ENCODE measurements at places on chromosomes 12 and 14.

- no peak for DNase-seq
These were observed 159.3 kb downstream of the TTC8 start for GRCh38 chr14:88983755-88984154.

GRCh38 chr14:92670643-92671366 is 77.6 kb downstream of the LGMN start:
- no peak for DNase-seq

DNA sequence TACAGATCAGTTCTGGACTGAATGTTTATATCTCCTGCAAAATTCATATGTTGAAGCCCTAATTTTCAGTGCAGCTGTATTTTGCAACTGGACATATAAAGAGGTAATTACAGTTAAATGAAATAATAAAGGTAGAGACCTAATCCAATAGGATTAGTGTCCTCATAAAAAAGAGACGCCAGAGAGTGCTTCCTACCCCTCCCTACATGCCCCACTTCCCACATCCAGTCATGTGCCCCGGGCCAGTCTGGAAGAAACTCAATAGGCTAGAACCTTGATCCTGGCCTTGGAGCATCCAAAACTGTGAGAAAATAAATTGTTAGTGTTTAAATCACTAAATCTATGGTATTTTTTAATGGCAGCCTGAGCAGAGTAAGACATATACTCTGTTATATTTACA is 172.3 kb downstream of the ALG10B start:
- DNase-seq: no peak

DNA sequence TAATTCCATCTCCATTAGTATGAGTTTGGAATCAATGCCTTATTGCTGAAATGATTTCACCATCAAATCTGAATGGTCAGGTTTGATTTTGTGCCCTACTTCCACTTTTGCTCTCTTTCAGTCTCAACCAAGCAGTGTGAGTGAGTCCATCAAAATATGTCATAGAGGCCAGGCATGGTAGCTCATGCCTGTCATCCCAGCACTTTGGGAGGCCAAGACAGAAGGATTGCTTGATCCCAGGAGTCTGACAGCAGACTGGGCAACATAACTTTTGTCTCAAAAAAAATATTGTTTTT is 22.0 kb upstream of the HSP90B1 start:
- no peak for DNase-seq

- DNase-seq: no peak
These were observed 11.1 kb upstream of the PIP4K2C start for GRCh38 chr12:57579677-57580465.

GRCh38 chr14:70780396-70781075 is 28.8 kb downstream of the MAP3K9 start:
- peak; percentile 95 for DNase-seq

DNA sequence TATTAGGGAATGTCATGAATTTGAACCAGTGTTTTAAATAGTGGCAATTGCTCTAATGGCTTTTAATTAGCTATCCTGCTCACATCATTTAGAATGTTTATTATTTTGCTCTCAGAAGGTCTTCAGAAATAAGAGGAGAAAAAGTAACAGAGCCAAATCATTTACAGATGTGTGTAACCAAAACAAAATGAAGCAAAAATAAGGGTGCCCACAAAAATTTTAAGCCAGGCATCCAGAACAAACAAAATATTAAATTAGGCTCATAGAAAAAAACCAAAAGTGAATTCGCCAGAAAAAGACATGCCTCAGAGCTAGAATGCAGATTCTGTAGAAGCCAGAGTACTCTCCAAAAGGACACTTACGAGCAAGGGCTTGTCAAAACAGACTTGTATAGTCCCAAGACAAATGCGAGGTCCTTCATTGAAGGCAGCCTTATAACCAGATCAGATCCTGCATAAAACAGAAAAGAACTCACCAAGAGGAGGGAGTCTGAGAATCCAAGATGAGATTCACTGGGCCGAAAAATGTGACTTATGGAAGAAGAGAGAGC is 20.2 kb upstream of the SERPINA1 start:
- DNase-seq: no peak

GRCh38 chr12:66320996-66321395 is 18.7 kb downstream of the HELB start:
- no peak for DNase-seq

- DNase-seq: no peak
These were observed 40.6 kb downstream of the ANO2 start for GRCh38 chr12:5904441-5904840.

DNA sequence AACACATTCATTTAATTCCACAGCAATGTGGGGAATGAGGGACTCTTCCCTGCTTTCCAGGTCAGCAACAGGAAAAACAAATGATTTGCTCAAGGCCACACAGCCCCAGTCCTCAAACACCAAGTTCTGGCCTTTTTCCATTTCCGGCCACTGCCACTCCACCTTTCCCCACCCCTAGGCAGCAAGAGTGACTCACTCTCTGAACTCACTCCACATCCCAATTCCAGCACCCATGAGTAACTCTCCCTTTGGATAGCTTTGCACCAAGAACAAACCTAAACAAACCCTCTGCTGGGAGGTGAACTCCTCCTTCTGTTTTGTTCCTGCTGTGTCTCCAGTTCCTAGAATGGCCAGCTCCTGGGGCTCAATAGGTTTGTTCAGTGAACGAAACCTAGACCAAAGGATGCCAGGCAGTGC is 30.4 kb upstream of the PLEKHG6 start:
- no peak for DNase-seq

GRCh38 chr12:130796985-130797686 is 41.9 kb downstream of the STX2 start:
- no peak for DNase-seq

DNA sequence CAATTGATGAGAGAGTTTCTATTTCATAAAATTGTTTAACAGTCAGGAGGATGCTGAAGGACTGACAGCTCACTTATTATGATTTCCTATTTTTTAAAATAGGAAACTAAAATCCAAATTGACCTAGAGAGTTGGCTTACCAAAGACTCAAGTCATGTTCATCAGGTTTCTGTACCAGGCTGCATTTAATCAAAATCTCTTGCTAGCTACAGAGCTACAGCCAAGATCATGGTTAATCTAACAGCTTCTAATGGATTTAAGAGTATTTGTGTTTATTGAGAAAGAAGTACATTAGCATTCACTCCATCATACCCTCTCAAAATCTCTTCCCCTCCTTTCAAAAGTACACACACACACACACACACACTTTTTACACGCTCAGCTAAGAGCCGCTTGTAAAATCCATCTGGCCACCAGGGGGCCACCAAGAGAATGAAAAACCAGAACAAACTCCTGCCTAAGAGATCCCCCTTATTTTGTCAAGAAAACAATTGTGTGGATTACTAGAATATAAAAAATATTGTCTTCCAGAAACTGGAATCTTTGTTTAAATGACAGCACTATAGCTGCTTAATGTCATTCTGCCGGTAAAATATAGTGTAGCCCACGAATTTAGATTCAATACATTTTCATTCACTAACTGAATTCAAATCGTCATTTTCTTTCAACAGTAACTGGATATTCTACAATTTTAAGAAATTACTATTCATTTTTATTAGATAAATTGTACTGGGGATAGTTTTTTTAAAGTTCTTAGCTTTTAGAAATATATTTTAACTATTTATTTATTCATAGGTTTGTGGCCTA is 334.0 kb downstream of the BTG1 start:
- peak; percentile 83 for DNase-seq

DNA sequence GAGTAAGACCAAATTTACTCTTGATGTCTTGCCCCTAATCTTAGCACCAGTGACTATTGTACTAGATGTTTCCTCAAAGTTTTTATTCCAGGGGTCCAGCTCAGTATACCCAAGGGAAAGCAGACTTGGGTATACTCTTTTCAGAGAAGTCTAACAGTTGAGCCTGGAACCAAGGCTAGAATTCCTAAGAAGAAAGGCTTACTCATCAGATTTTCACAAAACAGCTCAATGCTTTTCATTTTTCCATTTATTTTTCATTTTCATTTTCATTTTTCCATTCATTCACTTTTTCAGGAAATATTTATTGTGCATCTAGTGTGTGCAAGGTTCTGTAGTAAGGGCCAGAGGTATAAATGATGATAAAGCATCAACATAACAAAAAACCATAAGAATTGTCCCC is 143.2 kb downstream of the PHLDA1 start:
- DNase-seq: no peak

- DNase-seq: no peak
These were observed 1.5 kb upstream of the IGF1 start for GRCh38 chr12:102481705-102482425.

DNA sequence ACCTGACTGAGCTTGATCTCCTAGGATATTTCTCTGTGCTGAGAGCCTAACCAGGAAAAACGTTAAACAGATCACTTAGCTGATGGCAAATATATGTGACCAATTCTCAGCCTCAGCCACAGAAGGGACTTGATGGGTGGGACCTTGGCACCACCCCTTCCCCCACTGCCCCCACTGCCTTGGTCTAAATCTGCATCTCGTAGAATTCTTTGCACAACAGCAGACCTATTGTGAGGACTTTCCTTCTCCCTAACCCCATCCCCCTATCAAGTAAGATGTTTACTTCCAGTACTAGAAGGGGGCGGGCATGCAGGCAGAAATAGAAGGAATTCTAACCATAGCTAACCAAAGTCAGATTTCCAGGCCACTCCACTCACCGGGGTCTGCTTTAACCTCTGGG is 313.2 kb downstream of the PCNX1 start:
- no peak for DNase-seq

DNA sequence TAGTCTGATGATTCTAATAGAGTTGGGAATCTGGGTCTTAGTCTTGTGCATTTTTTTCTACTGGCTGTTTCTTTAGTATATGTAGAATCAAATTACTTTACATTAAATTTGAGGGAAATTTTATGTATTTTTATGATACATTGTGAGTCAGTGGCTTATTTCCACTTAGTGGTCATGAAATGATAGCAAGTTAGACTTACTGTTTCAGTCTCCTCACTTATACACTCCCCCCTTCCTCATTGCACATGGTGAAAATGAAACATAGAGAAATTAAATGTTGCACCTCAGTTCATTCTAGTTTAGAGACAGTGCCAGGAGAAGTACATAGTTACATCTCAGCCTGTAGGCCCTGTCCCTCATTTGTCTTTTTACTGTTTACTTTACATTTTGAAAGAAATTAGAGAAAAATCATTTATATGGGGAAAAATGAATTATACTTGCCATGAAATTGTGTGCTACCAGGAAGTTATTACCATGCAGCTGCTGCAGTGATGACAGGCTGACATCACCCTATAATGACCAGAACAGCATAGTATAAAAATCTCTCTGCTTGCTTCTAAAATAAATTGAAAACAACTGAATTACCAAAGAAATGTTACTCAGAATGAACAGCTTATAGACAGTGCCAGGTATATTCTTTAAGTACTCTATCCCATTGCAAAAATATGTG is 113.2 kb downstream of the TRMT5 start:
- peak; percentile 62 for DNase-seq

DNA sequence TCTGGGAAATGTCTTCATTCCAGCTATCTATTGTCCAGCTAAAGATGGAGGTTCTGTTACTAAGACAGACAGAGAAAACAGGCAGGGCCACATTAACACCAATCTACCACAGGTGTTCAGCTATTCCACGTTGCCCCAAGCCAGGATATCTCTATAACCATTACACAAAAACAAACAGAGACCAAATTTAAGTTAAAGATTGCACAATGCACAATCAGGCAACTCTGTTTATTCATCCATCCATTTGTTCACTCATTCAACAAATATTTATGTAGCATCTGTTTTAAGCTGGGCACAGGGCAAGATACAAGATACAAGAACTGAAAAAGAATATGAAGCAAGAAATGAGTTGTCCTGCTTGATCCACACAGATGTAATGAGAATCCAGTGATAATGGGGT is 629.0 kb downstream of the MED13L start:
- DNase-seq: no peak

- DNase-seq: peak; percentile 63
These were observed 58.8 kb downstream of the PIK3C2G start for GRCh38 chr12:18320036-18320617.

DNA sequence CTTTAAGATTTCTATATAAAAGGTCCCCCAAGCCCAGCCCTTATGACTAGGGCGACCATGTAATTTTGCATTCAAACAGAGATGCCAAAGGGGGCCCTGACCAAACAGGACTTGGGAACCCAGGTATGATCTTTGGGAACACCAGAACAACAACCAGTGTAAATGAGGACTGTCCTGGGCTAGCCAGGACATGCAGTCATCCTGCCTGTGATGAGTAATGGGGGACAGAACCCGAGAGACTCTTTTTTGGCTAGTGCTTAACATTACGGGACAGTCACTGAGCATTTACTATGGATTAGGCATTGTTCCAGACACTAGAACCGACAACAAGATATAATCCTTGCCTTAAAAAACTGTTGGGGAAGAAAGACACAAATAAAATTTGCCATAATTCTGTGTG is 337.3 kb downstream of the CACNA1C start:
- no peak for DNase-seq

GRCh38 chr12:79344855-79345847 is 345.6 kb downstream of the PAWR start:
- DNase-seq: peak; percentile 81

DNA sequence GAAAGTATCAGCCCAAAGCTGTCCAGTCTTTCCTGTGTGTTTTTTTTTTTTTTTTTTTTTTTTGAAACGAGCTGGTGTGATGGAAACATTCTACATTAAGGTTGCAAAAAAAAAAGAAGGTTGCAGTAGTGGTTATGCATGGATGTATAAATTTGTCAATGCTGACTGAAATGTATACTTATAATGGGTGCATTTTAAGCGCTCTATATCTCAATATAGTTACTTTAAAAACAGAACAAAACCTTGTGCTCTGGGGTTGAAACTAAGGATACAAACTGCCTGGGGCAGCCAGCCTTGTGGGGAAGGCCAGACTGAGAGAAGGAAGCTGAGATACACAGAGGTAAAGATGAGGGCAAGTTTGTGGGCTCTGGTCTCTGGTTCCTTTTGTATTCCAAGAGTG is 87.3 kb upstream of the RMST start:
- DNase-seq: no peak

DNA sequence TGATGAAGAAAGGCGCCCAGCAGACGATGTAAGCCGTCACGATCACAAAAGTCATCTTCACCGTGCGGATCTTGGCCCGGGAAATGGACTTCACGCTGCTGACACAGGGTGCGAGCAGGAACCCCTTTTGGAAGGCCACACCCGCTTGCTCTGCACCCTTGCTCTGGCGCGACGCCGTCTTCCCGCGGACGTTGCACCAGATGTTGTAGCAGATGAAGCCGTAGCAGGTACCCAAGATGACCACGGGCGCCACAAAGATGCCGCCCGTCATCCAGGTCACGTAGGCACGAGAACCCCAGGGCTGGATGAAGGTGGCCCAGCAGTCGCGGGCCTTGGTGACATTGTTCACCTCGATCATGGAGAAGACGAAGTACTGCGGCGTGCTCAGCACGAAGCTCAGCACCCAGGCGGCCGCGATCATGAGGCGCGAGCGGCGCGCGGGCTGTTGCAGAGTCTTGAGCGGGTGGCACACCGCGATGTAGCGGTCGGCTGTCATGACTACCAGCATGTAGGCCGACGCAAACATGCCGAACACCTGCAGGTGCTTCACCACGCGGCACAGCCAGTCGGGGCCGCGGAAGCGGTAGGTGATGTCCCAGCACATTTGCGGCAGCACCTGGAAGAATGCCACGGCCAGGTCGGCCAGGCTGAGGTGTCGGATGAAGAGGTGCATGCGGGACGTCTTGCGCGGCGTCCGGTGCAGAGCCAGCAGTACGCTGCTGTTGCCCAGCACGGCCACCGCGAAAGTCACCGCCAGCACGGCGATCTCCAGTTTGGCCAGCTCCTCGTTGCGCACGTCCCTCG is 890 bp downstream of the AVPR1A start:
- no peak for DNase-seq
